ENCODE measurements at places on chromosomes 2 and 18.

GRCh38 chr2:86298411-86299390, 38.7 kb downstream of the REEP1 start:
- peak; percentile 12 for DNase-seq

- no peak for DNase-seq
Observed at GRCh38 chr2:35790292-35790691, 565.3 kb upstream of the CRIM1 start.

DNA sequence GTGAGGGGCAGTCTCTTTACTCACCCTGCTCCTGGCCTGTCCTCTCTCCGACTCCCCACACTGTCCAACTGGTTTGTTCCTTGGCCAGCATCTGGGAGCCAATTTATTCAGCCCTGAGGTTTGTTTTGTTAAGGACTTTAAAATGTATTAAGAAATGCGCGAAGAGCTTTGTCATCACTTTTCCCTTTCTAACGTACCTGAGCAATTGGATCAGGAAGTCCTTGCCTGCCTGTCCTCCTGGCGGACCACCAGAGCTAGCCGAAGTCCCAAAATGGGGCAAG, 164.7 kb upstream of the MSH6 start:
- DNase-seq: no peak

DNA sequence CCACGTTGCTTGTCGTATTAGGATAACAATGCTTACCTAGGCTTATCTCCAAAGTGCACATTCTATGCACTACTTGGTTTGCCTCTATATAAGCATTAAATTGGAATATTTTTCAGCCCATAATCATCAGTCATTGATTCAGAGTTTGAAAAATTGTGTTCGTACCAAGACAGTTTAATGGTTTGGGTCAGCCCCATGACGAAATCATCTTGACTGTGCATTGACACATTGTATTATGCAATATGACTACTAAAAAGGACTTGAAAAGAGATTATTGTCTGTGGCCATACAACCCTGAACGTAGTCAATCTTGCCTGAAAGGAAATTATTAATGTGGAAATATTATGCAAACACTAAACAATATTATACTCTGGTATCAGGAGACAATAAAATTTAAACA, 141.3 kb downstream of the EML6 start:
- no peak for DNase-seq

DNA sequence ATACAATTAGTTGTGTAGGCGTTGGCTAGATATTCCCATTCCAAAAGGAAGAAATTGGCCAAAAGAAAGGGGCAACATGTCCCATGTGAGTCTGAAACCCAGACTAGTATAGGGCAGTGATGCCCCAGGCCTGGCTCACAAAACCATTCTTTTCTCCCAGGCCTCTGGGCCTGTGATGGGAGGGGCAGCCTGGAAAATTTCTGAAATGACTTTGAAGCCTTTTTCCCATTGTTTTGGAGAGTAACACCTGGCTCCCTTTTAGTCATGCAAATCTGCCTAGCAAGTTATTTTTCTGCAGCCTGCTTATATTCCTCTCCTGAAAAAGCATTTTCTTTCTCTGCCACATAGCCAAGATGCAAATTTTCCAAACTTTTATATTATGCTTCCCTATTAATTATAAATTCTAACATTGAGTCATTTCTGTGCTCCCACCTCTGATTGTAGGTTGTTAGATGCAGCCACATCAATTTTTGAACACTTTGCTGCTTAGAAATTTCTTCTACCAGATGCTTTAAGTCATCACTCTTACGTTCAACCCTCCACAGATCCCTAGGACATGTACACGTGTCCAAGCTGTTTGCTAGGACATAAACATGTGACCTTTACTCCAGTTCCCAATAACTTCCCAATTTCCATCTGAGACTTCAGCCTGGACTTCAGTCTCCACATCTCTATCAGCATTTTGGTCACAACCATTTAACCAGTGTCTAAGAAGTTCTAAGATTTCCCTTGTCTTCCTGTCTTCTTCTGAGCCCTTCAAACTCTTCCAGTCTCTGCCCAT, 76.1 kb upstream of the MC4R start:
- DNase-seq: no peak

DNA sequence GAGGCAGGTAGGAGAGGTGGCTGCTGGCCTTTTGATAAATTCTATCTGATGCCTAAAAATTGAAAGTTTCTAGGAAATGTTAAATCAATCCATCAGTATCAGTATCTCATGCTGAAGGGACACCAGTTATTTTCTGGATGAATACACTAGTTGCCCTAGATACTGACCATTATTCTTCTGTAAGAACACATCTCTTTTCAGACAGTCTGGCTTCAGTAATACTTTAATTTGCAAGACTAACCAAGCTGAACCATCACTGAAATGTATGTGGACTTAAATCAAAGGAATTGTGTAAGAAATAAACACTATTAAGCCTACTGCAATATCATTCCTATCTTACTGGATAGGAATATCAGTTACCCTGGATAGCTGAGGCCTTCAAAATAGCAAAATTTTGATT, 1546.3 kb downstream of the LRP1B start:
- DNase-seq: peak; percentile 5

- no peak for DNase-seq
Observed at GRCh38 chr2:239876948-239877289, 148.2 kb downstream of the NDUFA10 start.

GRCh38 chr2:10028988-10029874, 14.1 kb upstream of the KLF11 start:
- DNase-seq: peak; percentile 58

DNA sequence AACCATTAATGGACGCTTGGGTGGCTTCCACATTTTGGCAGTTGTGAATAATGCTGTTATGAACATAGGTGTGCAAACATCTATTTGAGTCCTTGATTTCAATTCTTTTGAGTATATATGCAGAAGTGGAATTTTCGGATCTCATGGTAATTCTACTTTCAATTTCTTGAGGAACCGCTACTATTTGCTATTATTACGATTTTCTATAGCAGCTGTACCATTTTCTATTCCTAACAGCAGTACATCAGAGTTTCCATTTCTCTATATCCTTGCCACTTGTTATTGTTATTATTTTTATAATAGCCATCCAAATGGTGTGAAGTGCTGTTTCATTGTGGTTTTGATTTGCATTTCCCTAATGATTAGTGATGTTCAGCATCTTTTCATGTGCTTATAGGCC, 69.5 kb downstream of the KIF5C start:
- DNase-seq: no peak

GRCh38 chr18:2823966-2824365, 22.8 kb upstream of the EMILIN2 start:
- DNase-seq: no peak

- no peak for DNase-seq
Observed at GRCh38 chr2:9307535-9307934, 100.9 kb downstream of the ASAP2 start.

GRCh38 chr2:211128287-211128686, 571.9 kb downstream of the CPS1 start:
- DNase-seq: no peak

DNA sequence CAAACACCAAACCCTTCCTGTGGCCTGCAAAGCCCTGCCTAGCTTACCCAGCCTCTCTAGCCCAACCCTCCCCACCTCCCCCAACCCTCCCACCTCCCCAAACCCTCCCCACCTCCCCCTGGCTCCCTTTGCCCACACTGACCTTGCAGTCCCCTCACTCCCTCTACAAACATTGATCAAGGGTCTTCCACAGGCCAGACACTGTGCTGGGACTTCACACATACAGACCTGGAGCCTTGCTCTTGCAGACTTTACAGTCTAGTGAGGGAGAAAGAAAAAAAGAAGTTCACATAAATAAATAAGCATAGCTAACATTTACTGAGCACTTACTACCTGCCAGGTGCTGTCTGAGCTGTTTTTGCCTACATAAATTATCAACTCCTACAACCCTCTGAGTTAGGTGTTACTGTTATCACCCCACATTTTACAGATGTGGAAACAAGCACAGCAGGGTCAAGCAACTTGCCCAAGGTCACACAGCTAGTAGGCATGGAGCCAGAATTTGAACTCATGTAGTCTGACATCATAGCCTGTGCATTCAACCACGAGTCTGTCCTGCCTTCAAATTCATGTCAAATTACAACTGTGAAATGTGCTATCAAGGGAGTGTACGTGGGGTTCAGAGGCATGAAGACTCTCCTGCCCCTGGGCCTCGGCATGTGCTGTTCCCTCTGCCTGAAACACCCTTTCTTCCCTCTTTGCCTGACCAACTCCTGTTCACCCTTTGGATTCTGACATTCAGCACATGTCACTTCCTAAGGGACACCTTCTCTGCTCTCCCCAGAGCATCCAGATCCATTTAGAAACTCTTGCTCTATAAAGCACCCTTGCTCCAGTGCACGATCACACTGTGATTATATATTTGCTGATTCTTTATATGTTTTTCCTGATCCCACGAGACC, 209.9 kb downstream of the TNS1 start:
- no peak for DNase-seq
